ENCODE measurements at places on chromosomes 3 and 15.

DNA sequence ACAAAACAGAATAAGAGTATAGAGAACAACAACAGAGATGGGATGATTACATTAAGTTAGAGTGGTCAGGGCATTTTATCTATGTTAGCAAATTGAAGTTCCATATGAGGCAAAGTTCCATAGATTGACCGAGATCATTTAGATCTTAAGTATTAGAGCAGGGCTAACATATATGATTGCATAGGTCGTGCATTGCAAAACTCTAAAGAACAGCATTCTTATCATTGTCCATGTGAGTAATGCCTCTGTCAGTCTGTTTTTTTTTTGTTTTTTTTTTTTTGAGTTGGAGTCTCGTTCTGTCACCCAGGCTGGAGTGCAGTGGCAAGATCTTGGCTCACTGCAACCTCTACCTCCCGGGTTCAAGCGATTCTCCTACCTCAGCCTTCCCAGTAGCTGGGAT is 341.7 kb upstream of the KCNH8 start:
- no peak for DNase-seq

- DNase-seq: no peak
Measured at GRCh38 chr15:94258246-94258645, 26.9 kb downstream of the MCTP2 start.

DNA sequence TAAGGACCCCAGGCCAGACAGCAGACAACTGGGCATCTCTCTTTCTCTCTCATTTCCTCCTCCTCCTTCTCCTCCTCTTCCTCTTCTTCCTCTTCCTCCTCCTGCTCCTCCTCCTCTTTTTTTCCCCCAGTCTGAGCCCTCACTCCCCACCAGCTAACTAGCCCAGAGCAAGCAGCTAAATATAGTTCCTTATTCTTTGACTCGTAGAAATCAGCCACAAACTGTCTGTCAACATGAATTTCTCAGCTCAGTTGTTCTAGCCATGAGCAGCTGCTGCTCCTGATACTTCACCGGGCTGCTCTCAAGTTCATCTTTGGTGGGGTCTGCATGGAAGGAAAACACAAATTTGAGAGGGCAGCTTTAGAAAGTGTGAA is 19.2 kb upstream of the LOXL1 start:
- no peak for DNase-seq

- DNase-seq: no peak
Measured at GRCh38 chr15:76999996-77000395, 5.1 kb downstream of the PSTPIP1 start.

GRCh38 chr3:94345101-94345500 is 282.2 kb downstream of the NSUN3 start:
- DNase-seq: no peak

DNA sequence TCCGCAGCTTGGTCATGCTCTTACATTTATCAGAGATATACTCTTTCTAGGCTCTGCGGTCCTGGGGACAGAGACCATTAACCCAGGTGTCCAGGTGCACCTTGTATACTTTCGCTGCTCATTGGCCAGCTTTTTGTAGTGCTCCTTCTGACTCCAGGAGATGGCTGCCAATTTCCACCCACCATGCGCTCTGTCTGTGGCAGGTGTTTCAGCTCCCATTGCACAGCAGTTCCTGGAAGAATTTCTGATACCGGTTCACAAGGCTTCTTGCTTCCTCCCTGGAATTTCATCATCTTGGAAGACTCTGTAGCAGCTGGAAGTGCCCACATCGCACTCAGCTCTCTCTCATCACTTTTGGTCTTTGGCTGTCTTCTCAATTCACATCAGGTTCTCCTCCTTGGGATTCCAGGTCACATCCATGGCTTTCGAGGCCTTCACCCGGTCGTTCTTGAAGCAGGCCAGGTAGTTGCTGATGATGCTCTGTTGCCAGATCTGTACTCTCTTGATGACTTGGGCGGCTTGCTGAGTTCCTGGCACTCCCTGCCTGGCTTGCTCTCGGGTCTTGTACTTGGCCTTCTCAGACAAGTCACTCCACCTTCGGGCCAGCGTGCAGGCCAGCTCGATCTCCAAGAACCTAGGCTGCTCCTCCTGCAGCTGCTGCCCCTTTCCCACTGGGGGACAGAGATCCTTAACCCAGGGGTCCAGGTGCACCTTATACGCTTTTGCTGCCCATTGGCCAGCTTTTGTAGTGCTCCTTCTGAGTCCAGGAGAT is 41.1 kb upstream of the ARL8B start:
- no peak for DNase-seq

DNA sequence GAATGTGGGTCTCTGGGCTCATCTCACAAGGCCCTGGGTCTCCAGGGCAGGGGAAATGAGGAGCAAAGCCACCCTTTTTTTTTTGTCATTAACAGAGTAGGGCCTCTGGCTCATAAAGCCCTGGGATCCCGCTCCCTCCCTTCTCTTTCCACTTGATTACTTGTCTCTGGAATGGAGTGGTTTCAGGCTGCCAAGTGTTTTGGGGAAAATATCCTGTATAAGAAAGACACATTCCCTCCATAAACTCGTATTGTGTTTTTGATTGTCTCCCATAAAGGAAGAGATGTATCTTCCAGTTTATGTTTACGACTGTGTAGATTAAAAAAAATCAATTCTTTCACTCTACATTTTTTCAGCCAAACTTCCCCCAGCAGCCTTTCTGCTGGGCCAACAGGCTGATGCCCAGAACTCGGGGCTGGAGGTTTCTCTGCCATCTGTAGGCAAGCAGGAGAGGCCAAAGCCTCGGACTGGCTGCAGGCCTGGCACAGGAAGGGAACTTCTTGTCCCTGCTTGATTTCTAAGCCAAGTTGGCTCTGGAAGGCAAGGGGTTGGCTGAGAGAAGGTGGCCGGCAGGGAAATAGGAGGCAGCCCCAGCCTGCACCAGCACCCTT is 49.4 kb upstream of the INSYN1 start:
- no peak for DNase-seq

DNA sequence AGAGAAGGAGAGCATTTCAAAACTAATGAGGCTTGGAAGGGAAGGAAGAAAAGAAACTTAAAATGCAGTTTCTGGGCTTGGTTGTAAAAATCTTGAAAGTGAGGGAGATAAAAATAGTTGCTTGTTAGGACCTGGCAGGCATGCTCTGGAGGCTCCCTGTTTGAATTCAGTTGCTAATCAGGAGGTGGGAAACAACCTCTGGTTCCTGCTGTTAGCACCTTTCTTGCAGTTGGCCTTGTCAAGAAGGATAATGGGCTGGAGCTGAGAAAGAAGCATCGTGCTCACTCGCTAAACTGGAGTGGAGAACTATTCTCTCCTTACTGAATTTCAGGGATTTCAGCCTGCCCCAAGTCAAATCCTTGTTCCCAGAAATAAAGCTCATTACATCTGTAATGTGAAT is 23.4 kb downstream of the SNAPC5 start:
- no peak for DNase-seq

GRCh38 chr3:61847784-61848462 is 286.6 kb downstream of the PTPRG start:
- peak; percentile 66 for DNase-seq

DNA sequence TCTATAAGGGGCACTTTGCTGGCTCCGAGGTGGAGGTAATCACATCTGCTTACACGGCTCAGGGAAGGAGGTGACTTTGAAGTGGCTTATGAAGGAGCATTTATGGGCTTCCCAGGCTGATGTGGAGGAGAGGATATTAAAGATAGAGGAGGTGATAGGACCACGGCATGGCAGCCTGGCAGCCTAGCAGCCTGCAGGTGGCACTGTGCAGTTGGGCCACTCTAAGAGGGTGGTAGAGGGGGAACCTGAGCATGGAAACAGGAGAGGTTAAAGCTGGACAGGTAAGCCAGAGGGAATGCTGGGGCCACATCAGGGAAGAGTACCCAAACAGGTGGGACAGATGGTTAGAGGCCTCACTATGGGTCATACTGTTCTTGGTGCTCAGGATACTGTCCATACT is 375.0 kb downstream of the WDR72 start:
- DNase-seq: no peak

DNA sequence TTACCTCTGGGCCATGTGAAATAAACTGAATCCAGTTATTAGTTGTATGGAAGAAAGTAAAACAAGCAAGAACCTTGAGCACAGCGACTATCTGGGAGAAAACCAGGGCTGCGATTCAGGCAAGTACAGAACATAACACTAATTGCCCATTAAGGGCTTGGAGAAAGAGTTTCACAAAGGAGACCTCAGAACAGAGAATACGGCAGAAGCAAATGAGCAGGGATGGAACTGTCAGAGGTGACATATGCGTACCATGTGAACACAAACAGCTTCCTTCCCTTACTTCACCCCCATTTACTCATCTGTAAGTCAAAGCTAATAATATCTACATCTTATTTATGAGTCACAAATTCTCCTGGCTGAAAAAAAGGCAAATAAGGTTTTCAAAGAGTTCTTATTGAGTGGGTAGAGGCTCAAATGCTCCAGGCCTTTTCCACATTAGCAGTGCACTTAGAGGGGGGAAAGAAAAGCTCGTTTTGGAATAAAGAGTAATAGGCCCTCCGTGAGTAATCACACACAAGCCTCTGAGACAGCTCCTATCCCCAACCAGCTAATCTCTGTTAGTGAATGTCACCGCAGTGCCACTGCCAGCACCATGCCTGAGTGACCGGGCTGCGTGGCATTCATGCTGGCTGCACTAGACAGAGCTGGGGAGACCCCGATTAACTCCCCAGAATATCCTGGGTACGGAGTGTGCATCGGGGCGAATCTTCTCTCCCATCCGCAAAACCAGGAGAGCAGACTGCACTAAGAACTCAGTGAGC is 2.6 kb downstream of the PCSK6 start:
- no peak for DNase-seq

- DNase-seq: no peak
Measured at GRCh38 chr3:141122455-141123030, 71.4 kb downstream of the SPSB4 start.

GRCh38 chr15:51634591-51635198 is 12.1 kb upstream of the DMXL2 start:
- DNase-seq: no peak

- DNase-seq: no peak
Measured at GRCh38 chr3:34218706-34219385, 420.4 kb downstream of the PDCD6IP start.

DNA sequence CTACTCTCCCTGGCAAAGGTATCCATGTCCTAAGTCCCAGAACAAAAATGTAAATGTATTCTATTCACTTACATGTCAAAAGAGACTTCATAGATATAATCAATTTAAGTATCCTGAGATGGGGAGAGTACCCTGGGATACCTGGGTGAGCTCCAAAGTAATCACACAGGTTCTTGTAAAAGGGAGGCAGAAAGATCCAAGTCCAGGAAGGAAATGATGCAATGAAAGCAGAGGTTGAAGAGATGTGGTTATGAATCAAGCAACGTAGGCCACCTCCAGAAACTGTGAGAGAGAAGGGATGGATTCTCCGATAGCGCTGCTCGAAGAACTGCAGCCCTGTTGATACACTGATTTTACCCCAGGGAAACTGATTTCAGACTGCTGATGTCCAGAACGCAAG is 93.9 kb upstream of the VGLL3 start:
- DNase-seq: no peak

- DNase-seq: no peak
Measured at GRCh38 chr3:66567077-66567476, 66.3 kb upstream of the LRIG1 start.

- no peak for DNase-seq
Measured at GRCh38 chr3:52357151-52358080, 41.3 kb downstream of the DNAH1 start.

- no peak for DNase-seq
Measured at GRCh38 chr3:123070510-123070909, 3.7 kb downstream of the PDIA5 start.

DNA sequence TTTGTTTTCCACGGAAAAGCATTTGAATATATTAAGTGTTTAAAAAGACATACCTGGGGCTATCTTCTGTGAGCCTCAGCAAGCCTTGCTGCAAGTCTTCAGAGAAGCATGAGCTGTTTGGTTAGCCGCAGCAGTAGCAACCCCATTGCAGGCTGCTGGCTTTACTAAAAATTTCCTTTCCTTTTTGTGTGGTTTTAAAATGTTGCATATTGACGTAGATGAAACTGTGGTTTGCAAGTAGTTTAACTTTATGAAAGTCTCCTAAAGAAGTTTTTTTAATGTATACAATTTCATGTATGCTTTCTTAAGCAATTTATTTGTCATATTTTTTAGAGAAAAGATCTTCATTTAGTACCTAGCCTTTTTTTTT is at the start of gene GPR171:
Gene GPR171, minus strand, starts transcription at position 166 of the 370 bp plus-strand sequence. CDS start 3,830 bp downstream, outside the sequence.
- DNase-seq: no peak

GRCh38 chr15:45376967-45377608 is 1.3 kb downstream of the GATM start:
- no peak for DNase-seq

DNA sequence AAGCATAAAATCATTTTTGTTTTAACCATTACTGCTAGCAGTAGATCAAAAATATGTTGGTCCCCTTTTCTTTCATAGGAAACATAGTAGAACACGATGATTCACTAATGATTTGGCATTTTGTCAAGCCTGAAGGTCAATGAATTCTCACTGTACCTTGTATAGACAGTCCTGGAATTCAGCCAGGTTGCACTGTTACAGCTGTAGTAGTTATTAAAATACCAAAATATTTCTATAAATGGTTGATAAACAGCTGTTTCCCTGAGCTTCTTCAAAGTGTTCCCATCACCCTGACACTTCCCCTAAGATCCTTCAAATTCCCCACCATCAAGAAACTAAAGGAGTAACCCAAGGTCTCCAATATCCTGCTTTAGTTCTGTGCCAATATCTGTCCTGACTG is 200.9 kb downstream of the ATP8B4 start:
- DNase-seq: no peak

DNA sequence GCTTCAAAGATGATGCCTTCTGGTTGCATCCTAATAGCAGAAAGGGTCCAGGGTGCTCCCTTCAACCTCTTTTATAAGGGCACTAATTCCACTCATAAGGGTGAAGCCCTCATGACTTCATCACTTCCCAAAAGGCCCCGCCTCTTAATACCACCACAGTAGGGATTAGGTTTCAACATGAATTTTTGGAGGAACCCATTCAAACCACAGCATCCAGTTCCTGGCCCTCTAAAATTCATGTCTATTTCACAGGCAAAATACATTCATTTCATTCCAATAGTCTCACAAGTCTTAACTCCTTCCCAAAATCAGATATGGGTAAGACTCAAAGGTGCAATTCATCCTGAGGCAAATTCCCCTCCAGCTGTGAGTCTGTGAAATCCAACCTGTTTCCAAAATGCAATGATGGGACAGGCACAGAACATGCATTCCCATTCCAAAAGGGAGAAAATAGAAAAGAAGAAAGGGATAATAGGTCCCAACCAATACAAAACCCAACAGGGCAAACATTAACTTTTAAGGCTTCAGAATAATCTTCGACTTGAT is 124.0 kb downstream of the ATP1B3 start:
- DNase-seq: peak; percentile 3

DNA sequence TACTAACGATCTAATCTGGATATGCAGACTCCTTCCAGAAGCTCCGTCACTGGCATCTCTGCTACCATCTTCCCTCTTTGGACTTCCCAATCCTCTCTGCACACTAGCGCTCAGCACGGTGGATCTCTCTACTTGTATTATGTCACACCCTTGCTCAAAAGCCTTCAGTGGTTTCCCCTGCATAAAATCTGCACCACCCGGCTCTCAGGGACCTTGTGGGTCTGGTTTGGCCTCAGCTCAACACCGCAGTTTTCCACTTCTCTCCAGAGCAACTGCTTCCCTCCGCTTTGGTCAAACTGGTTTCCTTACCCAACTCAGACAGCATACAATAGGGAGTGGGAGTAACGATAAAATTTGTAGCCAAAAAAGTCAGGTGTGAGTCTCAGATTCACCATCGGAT is 30.7 kb upstream of the HES1 start:
- DNase-seq: no peak

GRCh38 chr15:40439461-40439959 is 1.2 kb upstream of the BAHD1 start:
- no peak for DNase-seq
